NT2/D1 (cell line): ENCODE measurements at places on chromosomes 5 and 9.
A peak's percentile ranks its signal among the peaks of the same experiment; 100 is the strongest.

- no peak for DNase-seq
Observed at GRCh38 chr5:150625831-150626746, 14.4 kb upstream of the SYNPO start.

DNA sequence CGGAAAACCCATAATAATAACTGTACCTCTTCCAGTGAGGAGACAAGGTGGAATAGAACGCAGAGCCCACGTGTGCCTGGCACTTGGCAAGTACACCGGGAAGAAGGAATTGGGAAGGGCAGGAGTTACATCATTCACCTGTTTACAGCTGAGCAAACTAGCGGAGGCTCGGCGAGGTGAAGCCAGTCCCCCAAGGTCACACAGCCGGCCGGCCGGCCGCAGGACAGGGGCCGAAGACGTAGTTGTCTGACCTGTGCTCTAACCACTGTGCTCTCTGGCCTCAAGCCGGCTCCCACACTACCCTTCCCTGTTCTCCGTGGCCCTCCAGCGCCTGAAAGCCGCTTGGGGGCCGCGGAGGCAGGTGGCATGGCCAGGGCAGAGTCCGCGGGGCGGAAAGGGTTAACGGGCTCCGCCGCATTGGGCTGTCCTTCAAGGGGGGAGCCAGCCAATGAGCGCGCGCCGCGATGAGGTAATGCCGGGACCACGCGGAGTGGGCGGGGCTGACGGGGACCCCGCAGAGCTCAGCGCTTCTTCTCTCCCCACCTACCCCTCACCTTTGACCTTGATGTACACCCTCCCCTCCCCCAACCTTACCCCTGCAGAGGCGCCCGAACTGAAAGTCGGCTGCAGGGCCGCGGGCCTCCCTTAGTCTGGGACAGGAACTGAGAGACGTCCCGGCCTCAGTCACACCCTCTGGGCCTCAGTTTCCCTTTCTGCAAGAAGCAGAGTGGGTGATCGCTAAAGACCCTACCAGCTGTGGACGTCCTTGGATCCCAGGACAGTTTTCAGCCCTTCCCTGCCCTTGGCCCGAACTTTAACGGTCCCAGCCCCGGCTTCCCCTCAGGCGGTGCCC, 125.1 kb downstream of the C9orf50 start:
- DNase-seq, result peak; percentile 95

- no peak for DNase-seq
Observed at GRCh38 chr9:99075246-99075912, 29.5 kb upstream of the TGFBR1 start.

GRCh38 chr5:160702934-160703333, 149.1 kb downstream of the ATP10B start:
- DNase-seq, result no peak

GRCh38 chr9:2624051-2624682, 2.6 kb downstream of the VLDLR start:
- DNase-seq, result no peak

DNA sequence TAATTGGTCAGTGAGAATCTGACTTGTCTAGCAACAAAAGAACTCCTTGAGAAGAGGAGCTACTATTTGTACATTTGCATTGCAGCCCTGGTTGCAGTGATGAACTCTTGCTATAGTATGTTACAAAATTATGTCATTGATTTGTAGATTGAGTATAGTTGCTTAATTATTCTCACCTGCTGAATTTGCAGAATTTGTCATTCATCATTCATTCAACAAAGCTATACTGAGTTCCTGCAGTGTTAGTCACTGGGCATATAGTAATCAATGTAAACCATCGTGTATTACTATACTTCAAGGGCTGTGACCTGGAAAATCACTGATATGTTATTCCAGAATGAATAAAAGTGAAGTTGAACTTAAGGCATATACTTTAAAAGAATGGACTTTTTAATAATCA, 50.1 kb downstream of the SLC1A3 start:
- no peak for DNase-seq

GRCh38 chr9:100499460-100499859, 26.5 kb downstream of the TMEFF1 start:
- DNase-seq, result no peak

- no peak for DNase-seq
Observed at GRCh38 chr5:9331372-9331771, 214.5 kb downstream of the SEMA5A start.

DNA sequence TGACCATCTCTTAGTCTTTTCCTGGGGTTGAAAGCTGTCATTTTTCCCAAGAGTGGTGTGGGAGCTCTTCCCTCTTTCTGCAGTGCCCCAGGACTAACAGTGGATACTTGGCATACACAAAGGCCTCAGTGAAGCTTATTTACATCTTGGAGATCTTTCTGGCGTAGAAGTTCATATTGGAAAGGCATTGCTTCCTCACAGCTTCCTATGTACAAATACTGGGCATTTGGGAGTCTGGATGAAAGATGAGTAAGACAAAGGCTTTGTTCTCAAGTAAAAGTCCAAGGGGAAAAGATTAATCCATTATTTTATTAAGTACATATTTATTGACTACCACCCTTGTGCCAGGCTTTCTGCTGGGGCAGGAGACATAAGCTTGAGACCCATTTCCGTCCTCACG, 22.0 kb downstream of the MAP3K1 start:
- DNase-seq, result no peak

GRCh38 chr5:96634881-96635280, 27.3 kb upstream of the CAST start:
- no peak for DNase-seq

DNA sequence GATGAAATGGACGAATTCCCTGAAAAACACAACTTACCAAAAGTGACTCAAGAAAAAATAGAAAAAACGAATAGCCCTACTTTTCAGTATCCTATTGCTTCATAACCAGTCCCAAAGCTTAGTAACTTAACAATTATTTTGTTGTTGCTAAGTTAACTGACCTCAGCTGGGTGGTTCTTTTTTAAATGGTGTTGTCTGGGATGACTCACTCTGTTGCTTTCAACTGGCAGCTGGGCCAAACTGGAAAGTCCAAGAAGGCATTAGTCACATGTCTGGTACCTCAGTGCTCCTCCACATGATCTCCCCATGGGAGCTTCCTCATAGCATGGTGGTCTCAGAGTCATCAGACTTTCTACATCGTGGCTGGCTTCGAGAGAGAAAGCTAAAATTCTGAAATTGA, 47.8 kb upstream of the ADAMTS2 start:
- DNase-seq, result no peak

DNA sequence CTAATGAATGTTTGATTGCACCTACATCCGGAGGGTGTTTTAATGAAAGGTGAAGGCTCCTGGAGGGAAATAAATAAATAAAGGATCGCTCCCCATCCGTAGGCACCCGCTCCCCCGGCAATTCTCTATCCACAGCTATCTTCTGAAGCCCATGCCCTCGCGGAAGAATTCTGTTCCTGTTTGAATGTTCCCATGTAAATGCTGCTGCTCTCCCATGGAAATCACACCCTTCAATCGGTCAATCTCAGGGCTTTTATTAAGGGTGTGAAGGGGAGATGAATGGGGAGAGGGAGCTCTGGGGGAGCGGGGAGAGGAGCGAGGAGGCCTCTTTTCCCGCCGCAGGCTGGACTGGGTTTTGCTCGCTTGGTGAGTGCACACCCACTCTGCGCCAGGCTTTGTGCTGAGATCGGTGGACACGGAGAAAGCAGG, 21.1 kb upstream of the ARAP3 start:
- DNase-seq, result no peak

DNA sequence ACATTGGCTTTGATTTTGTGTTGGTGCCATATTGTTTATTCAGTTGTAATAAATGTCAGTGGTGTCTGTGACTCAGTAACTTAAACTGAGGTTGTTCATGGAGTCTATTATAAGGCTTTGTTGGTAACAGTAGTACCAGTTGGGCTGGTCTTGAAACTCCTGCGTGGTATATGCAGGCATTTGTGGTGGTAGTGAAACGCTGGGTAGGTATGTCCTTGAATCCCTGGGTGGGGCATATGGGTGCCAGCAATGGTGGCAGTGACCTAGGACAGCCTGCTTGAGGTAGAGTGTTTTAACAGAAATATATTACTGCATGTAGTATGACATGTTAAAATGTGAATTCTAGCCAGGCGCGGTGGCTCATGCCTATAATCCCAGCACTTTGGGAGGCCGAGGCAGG, 1058.5 kb upstream of the SEMA6A start:
- no peak for DNase-seq

GRCh38 chr9:91474656-91475055, 51.0 kb upstream of the NFIL3 start:
- DNase-seq, result no peak

- peak; percentile 62 for DNase-seq
Observed at GRCh38 chr9:132114102-132114707, 34.5 kb upstream of the MED27 start.

- DNase-seq, result no peak
Observed at GRCh38 chr5:127521138-127521770, 3.8 kb downstream of the PRRC1 start.

DNA sequence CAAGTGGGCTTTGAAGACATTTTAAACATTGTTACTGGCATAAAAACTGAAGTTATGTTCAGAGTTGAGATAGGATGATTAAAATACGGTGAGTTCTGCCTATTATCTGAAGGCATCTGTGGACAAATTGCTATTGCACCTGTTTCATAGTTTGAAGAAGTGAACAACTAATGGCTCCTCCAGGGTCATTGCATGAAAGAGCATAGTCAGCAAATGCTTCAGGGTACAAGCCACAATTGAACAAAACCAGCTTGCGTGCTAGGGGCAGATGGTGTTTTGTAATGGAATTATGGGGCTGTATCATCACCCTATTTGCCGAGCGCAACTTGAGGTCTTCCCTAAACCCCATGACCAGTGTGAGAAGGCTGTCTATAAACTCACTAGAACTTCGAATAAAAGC, 369.1 kb downstream of the MTRR start:
- DNase-seq, result no peak

- peak; percentile 74 for DNase-seq
Observed at GRCh38 chr9:137550231-137550621, at the start of gene PNPLA7. Gene PNPLA7, minus strand, starts transcription at chr9:137550402. Its CDS starts 205 bp downstream, at chr9:137550197.

DNA sequence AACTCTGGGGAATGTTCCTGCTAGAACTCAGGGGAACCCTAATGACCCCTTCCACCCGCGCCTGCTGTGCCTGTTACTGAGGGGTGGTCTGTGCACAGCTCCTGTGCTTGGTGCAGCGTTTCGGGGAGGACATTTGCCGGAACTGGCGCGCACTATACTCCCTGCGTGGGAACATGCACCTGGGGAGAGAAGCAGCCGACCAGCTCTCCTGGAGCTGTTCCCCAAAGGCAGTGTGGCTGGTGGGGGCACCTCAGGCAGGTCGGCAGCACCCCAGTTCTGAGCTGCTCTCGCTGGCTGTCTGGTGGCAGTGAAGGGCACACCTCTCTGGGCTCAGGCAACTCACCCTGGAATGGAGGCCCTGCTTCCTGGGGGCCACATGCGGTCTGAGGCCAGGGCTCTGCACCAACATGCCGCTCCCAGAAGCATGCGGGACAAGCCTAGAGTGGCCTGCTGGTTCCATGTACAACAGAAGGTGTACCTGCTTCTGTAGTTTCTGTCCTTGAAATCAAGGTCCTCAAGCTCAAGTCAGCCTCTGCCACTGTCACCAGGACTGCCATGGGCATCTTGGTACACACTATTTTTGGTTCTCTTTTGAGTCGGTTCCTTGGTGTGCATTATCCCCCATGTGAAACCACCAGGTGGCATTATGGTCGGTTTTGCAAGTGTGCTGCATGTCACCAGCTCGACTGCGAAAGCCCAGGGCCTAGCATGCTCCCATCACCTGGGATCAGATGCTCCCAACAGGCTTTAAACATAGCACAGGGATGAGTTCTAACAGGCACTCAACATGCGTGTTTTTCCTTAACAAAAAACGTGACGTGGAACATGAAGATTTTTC, 7.8 kb upstream of the MRNIP start:
- no peak for DNase-seq

DNA sequence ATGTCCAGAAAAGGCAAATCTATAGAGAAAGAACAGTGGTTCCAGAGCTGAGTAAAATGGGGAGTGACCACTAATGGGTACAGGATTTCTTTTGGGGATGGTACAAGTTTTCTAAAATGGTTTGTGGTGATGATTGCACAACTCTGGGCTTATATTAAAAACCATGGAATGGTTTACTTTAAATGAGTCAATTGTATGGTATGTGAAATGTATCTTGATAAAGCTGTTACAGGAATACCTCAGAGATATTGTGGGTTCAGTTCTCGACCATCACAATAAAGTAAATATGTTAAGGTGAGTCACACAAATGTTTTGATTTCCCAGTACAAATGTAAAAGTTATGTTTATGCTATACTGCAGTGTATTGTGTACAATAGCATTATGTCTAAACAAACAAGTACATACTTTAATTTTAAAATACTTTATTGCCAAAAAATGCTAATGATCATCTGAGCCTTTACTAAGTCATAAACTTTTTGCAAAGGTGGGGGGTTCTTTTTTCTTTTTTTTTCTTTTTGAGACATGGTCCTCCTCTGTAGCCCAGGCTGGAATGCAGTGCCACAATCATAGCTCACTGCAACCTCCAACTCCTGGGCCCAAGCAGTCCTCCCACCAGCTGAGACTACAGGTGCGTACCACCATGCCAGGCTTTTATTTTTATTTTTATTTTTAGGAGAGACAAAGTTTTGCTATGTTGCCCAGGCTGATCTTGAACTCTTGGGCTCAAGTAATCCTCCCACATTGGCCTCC, 65.9 kb downstream of the SHOC1 start:
- no peak for DNase-seq

DNA sequence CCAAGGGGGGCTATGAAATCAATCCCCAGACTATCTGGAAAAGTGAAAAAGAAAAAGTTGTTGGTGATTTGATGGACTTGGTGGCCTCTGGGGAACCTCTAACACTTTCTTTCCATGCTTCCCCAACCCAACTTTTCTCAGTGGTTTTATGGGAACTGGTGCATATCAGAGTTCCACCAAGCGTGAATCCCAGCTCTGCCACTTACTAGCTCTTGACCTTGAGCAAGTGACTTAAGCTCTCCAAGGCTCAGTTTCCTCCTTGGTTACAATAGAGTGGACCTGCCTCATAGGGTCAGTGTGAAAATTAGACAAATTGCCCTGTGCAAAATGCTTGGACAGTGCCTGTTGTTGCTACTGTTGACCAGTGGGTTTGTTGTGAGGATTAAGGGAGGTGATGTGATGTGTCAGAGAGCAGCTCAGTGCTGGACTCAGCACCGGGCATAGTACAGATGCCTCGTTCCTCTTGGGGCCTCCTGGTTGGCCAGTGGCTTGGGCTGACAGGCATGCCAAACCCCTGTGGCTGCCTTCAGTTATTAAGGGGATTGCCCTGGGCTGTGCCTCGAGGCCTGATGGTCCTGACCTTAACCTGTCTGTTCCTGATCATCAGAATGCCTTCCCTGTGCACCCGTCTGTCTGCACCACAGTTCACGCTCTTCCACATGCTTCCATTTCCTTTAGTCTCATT, 49.3 kb downstream of the COL15A1 start:
- DNase-seq, result no peak

DNA sequence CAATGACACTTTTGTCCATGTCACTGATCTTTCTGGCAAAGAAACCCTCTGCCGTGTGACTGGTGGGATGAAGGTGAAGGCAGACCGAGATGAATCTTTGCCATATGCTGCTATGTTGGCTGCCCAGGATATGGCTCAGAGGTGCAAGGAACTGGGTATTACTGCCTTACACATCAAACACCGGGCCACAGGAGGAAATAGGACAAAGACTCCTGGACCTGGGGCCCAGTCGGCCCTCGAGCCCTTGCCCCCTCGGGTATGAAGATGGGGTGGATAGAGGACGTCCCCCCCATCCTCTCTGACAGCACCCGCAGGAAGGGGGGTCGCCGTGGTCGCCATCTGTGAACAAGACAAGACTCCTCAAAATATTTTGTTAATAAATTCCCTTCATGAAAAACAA, 12.0 kb downstream of the SEMA6A start:
- no peak for DNase-seq

- DNase-seq, result no peak
Observed at GRCh38 chr5:74240783-74241750, 399.5 kb downstream of the ENC1 start.
